ENCODE measurements at places on chromosomes 1 and 21. TPM values are rescaled to one million over a fixed set of nuclear protein-coding genes. Genes with fewer than 3 reads are reported as not detected.

DNA sequence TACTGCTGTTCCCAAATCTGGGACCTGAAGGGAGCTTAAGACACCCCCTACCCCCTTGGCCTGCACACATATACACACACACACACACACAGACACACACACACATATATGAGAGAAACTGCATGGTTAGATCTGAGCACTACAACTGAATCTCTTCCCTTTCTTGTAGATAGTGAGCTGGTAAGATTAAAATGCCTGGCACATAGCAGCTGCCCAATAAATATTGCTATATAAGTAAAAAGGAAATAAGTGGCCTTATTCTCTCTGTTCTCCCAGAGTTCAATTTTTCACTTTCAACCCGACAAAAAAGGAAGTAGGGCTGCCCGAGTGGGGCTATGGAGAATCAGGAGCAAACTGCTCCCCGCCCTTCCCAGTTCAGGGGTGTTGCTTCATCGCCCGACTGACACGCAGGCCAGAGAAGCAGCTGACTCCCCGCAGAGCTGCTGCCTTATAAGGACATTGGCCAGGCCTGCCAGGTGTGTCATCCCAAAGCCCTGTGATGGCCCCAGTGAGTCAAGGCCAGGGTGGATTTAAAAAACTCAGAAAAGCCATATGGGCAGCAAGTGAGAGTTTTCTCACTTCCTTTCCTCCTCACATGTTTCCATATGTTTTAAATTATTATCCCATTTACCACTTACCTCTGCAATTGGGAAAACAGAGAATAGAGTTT lies 106.5 kb upstream of the SLC44A3 start:
- no peak overlapping the region for H3K4me3 ChIP-seq
- no peak for DNase-seq
- H3K27ac ChIP-seq = no peak overlapping the region
- no peaks in the 10 kb centered on the region for H3K27me3 ChIP-seq
- no peaks in the 10 kb centered on the region for H3K36me3 ChIP-seq
- H3K4me1 ChIP-seq = no peaks in the 10 kb centered on the region

Gene ATP6V1G3
- polyA plus RNA-seq = not detected

DNA sequence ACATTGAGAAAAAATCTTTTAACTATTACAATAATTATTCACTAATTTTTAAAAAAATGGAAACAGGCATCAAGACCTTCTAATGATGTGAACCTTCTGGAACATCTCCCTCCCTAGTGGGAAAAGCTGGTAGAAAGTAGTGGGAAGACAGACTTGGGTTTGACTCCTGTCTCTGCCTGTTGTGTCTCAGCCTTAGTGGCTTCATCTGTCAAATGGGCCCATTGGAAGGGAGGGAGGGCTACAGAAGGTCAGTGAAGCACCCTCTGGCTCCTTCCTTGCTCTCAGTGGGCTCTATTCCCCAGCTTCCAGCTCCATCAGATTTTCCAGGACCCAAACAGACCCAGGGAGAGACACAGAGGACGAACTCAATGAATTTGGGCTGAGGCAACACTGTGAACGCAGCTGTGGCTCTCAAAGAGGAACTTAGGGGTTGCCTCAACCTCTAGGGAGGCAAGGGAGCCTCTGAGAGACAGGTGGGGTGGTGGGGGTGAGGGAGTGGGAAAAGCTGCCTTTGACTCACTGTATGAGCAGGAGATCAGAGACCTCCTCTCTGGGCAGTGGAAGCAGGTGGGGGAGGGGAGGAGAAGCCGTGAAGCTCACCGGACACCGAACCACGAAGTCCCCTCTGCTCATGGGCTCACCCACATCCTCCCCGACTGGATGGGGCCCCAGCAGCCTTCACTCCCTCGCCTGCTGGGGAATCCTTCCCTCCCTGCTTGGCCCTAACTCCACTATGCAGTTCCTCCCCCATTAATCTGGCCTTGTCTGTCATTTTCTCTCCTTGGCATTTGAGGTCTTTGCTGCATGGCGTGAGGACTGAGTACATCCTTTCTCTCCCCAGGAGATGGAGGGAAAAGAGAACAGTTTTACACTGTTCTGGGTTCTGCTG lies 4.5 kb downstream of the CNR2 start:
- DNase-seq = no peak
- H3K27me3 ChIP-seq = no peaks in the 10 kb centered on the region
- H3K36me3 ChIP-seq = no peaks in the 10 kb centered on the region
- H3K4me3 ChIP-seq = peak overlapping the region; percentile 36
- peaks cover 64% of the 10 kb centered on the region for H3K4me1 ChIP-seq
- H3K27ac ChIP-seq = peak overlapping the region; percentile 38

Gene CR1L
- polyA plus RNA-seq = not detected

- H3K4me1 ChIP-seq = peaks cover 7% of the 10 kb centered on the region
- DNase-seq = no peak
- H3K27ac ChIP-seq = no peak overlapping the region
- H3K36me3 ChIP-seq = no peaks in the 10 kb centered on the region
Measured at GRCh38 chr1:32868085-32868484, 2.6 kb downstream of the FNDC5 start.

DNA sequence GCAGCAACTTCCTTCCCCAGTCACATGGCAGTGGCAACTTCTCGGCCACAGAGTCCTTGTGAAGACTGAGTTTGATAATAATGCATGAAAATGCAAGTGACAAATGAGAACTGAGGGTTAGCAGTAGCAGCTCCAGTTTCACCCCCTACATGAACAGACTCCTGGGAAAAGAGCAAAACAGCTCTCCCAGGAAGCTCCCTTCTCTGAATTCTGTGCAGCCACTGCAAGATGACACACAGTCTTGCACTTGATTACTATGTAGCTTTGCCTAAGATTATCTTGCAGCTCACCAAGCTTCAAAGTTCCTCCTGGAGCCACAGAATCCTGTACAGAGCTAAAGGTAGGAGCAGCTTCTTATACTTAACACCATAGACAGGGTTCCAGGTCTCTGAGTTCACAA lies 4.7 kb downstream of the PGBD5 start:
- no peak for DNase-seq
- no peaks in the 10 kb centered on the region for H3K4me1 ChIP-seq
- H3K4me3 ChIP-seq = no peak overlapping the region
- H3K27ac ChIP-seq = no peak overlapping the region
- peaks cover 27% of the 10 kb centered on the region for H3K27me3 ChIP-seq
